ENCODE measurements at places on chromosomes 7 and 10.

DNA sequence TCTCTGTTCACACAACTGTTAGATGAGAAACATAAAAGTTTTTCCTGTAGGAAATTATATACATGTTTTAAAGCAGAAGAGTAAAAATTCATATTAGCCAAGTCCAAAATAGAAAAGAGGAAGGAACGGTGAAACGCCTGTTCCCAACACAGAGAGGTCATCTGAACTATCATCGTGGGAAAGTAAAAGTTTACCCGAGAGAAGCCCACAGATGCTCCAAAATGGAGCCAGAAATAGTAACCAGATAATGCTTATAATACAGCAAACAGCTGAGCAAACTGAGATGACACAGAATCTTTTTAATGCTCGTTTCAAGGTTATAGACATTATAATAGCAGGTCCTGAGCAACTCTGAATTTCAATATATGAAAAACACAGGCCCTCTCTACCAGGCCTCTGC lies 24.5 kb downstream of the FRMD4A start:
- DNase-seq = no peak

DNA sequence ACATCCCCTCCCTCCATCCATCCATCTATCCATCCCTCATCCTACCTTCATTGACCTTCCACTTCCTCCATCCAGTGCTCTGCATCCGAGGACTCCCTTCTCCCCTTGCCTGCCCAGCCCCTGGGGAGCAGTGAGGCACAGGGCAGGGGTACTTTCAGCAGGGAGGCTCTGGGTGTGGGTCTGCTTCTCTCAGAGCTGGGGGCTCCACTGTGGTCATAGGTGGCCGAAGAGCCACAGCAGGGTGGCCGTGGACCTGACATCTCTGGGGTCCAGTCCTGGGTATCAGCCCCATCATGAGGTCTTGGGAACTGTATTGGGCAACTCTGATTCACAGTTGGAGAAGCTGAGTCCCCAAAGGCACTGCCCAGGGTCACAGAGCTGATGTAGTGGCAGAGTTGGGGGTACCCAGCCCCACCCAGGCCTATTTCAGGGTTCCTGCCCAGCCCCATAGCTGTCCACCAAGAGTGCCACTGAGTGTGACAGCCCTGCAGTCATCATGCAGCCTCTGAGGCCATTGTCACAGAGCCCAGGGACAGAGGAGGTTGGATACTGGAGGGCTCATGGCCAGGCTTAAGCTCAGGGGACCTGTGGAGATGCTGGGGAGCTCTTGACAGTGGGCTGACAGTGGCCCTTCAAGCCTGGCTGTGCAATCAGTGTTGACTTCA lies 35.3 kb upstream of the DPYSL4 start:
- no peak for DNase-seq

GRCh38 chr7:125255810-125256209 lies 326.2 kb upstream of the POT1 start:
- no peak for DNase-seq

DNA sequence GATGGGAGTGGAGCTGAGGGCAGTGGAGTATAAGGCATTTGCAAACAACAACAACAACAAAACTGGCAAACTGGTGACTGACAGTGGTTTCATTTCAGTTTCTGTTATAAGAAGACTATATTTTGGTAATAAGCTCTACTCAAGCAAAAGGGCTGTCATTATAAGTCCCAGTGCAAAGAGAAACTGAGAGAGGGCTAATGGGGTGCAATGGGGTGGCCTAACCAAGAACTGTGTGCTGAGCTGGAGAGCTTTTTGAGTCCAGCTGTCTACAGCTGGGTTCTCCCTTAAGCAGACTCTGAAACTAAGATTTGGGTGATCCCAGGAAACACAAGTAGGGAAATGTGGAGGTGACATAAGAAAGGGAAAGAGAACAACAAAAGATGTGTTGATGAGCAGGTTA lies 439.3 kb downstream of the ADRA2A start:
- DNase-seq = no peak

GRCh38 chr7:113804475-113805095 lies 114.2 kb downstream of the PPP1R3A start:
- no peak for DNase-seq

GRCh38 chr10:21427804-21428481 lies 97.5 kb downstream of the SKIDA1 start:
- DNase-seq = peak; percentile 21

DNA sequence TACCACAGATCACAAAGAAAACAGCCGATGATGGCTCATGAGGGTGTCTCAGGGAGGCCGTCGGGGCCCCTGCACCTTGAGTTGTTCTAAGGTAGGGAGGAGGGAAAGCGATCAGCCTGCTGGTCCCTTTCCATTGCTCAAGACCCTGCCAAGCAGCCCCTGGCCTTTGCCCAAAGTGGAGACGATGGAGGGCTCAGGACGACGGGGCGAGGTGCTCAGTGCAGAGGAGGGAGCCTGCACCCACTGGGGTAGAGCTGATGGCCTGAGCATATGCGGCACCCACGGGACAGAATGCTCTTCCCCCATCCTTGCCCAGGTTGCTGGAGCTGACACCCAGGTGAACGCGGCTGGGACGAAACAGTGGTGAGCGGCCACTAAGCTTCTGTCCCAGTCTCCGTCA lies 58.3 kb upstream of the FAM20C start:
- DNase-seq = no peak

- DNase-seq = no peak
These were observed 74.8 kb downstream of the CDK6 start for GRCh38 chr7:92761391-92762097.

DNA sequence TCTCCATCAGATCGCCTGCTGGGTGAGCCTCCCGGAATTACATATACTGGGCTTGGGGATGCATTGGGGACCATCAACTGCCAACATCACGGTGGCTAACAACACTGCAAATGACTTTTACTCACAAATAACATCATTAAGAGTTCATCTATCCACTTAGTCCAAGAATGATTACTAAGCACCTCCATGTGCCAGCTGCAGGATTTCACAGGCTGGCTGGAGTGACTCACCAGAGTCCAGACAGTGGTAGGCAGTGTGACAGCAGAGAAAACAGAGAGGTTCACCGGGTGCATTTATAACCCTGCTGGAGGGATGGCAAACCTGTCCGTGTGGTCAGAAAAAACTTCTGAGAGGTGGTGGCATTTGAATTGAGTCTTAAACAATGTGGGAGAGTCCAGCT lies 3.2 kb upstream of the IGFBP3 start:
- peak; percentile 44 for DNase-seq

DNA sequence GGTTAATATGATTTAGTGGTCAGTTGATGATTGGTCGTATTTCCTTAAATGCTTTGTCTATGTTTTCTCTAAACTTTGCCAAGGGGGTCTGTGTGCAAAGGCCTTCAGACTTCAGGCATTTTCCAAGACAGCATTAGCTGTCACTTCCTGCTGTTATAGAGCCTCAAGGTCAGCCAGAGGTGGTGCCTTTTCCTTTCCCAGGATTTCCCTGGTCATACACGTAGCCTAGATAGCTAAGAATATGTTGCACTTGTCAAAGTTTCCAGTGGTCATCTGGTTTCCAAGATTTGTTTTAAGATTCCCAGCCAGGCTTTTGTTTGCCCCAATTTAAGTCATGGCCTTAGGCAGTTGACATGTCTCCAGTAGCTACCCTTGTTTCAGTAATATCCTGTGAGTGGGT lies 133.2 kb upstream of the IGFBP3 start:
- DNase-seq = no peak

DNA sequence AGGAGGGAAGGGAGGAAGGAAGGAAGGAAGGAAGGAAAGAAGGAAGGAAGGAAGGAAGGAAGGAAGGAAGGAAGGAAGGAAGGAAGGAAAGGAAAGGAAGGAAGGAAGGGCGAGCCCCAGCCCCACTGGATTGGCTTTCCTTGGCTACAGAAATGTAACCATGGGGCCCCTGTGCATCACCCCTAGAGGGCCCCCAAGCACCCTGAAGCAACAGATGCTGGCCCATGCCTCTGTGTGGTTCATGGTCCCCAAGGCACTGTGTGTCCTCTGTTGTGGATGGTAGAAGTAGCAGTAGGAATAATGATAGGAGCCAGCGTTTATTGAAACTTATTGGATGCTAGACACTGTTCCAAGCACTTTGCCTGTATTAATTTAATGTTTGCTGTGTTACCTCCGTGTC lies 116.6 kb upstream of the MACROH2A2 start:
- peak; percentile 29 for DNase-seq

GRCh38 chr10:102813017-102813541 lies 24.1 kb downstream of the CYP17A1 start:
- DNase-seq = no peak

- no peak for DNase-seq
These were observed 25.1 kb downstream of the GALNT11 start for GRCh38 chr7:152050547-152050971.

GRCh38 chr10:58648131-58648530 lies 135.5 kb downstream of the BICC1 start:
- DNase-seq = no peak

DNA sequence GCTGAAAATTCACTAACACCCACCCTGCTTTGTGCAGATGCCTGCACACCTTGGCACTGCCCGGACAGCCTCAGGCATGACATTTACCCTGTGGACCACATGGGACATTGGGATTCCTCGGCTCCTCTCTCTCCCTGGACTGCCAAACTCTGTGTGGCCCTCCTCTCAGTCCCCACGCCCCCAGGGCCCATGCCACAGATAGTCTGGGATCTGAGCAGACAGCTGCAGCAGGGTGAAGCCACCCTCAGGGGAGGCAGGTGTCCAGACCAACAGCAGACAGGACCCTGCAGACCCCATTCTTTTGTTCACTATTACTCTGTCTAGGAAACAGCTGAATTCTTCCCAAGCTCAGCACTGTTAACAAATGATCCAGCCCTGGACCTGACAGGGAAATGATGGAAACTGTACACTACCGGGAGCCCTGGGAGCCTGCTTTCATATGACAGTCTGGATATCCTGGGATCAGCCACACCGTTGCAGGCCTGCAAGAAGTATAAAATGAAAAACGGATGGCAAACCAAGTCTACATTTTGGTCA lies 83.4 kb downstream of the VOPP1 start:
- DNase-seq = no peak

- no peak for DNase-seq
These were observed 441.0 kb upstream of the NPVF start for GRCh38 chr7:25669281-25669781.

DNA sequence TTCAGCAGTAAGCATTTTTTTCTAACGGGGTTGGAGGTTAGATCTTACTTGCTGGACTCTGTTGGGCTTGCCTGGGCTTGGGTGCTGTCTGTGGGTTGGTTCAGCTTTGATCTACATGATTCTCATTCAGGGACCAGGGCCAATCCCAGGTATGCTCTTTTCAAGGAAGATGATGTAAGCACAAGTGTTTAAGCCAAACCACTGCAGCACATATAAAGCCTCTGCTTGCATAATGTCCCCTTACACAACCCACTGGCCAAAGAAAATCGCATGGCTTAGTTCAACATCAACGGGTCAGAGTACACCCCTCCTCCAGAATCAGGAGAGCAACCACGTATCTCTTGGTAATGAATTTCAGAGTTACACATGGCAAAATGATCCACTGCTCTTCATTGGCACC lies 83.9 kb downstream of the DNAJB9 start:
- no peak for DNase-seq

DNA sequence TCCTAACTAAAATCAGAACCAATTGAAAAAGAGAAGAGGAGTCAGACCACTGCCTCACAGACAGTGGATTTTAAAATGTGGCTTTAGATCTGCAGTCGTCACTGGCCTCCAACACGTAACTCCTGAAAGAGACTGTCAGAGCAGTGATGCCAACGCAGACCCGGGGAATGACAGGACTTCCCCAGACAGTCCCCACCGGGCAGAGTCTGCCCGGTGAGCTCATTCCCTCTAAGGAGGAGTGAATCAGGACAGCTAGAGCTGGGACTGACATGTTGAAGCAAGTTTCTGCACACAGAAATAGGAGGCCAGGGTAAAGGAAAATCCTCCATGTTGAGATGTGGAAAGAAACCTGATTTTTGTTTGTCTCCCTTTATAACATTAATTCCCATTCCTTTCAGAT lies 105.0 kb downstream of the TES start:
- DNase-seq = peak; percentile 30

GRCh38 chr10:53395449-53395848 lies 622.9 kb upstream of the MBL2 start:
- no peak for DNase-seq

- no peak for DNase-seq
These were observed 37.7 kb downstream of the ZMIZ1 start for GRCh38 chr10:79106256-79107050.

DNA sequence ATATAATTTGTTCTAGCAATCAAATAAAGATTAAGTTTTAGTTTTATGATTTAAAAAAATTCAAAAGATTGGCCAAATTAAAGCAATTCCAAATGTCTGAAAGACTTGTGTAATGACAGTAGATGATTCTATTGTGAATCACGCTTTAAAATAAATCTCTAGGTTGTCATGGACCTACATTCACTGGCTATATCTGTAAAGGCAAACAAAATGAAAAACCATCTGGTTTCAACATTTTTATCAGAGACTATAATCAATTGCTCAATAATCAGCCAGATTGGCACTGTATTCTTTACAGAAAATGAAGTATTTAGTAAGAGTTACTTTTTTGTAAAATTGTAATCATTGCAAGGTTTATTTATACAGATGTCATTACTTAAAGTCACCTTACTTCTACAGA lies 60.7 kb downstream of the DGKB start:
- DNase-seq = no peak

- no peak for DNase-seq
These were observed 4.3 kb upstream of the EIF3A start for GRCh38 chr10:119084896-119085295.

DNA sequence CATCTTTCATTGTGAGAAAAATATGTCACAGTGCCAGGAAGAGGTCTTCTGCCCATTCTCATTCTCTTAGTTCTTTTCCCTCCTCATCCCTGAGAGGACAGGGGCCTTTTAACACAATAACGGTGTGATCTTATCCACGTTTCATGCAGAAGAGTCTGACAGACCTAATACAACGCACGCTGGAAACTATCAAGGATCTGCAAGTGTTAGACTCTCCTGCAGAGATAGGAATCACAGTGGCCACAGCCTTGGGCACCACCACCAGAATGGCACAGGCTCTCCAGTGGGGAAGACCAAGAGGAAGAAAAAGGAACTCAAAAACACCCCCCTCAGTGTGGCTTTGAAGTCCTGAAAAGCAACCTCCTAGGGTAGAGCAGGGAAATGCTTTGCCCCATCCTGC lies 72.6 kb upstream of the LAMB4 start:
- DNase-seq = no peak

DNA sequence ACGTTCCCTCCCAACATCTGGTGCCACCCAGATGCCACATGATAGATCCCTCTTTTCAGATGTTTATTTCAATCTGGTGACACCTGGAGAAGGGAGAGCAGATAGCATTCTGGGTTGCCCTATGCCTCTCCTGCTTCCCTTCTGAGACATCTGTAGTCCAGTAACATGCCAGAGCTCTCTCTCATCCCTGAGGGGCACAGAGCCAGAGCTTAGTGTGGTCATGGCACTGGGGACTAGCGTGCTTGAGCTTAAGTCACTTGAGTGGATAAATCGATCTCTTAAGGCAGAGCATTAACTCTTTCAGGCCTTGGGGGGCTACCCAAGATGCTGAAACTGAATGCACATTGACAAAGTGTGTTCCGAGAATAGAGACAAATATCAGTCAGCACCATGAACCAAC lies 47.9 kb downstream of the WNT2 start:
- no peak for DNase-seq

All from HTR-8/SVneo (cell line).